ENCODE measurements at places on chromosomes 3 and 15.

DNA sequence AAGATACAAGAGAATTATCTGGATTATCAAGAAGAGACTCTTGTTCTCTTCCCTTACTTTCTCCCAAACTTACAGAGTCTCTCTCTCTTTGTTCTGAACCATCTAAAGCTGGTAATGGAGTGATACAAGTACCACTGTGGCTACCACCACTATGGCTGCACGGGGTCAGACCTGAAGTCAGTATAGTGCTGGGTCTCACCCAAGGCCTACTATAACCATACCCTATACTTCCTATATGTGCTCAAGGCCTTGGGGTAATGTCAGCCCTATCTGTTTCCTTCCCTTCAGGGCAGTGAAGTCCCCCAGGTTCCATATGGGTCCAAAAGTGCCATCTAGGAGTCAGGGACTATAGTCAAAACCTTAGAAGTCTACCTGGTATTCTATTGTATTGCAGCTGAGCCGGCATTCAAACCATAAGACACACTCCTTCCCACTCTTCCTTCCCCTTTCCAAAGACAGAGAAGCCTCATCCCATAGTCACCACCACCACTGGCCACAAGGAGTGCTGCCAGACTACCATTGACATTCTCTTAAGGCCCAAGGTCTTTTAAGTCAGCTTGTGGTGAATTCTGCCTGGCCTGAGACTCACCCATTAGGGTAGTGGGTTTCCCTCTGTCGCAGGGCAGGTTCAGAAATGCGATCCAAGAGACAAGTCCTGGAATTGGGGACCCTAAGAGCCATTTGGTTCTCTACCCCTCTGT lies 615.0 kb upstream of the NECTIN3 start:
- DNase-seq, result no peak

DNA sequence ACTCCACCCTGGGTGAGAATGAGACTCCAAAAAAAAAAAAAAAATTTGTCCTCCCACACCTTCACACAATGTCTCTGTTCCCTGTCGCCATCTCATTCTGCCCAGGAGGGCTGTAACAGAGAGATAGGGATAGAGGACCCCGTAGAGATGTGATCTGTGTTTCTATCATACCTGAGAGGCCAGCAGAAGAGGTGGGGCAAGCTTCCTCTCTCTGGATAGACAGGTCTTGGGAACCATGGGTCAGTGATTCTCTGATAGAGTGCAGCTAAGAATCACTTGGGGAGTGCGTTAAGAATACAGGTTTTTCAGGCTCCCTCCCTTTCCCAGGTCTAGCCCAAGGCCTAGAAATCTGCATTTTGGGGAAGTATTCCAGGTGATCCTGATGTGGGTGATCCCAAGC lies 8.3 kb downstream of the CA12 start:
- DNase-seq, result no peak

DNA sequence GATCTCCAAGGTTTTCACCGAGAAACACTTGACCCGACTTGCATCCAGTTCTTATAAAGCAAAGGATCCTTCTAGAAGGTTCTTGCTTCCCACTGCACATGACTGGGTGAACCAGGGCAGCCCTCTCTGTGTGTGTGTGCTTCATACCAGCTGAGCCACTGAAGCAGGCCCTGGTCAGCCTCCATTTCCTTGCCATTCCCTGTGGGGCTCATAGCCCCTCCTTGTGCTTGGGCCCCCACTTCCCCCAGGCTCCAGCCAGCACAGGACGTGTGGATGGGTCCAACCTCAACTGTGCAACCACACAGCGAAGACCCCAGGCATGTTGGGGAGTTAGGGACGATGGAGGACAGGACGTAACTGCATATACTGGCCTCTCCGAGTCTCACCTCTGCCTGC lies 15.5 kb downstream of the KLF15 start:
- no peak for DNase-seq

- DNase-seq, result no peak
Measured at GRCh38 chr3:8286749-8287148, 214.9 kb upstream of the LMCD1 start.
